ENCODE measurements at places on chromosomes 16 and 17. TPM values are rescaled to one million over a fixed set of nuclear protein-coding genes. Genes with fewer than 3 reads are reported as not detected.

DNA sequence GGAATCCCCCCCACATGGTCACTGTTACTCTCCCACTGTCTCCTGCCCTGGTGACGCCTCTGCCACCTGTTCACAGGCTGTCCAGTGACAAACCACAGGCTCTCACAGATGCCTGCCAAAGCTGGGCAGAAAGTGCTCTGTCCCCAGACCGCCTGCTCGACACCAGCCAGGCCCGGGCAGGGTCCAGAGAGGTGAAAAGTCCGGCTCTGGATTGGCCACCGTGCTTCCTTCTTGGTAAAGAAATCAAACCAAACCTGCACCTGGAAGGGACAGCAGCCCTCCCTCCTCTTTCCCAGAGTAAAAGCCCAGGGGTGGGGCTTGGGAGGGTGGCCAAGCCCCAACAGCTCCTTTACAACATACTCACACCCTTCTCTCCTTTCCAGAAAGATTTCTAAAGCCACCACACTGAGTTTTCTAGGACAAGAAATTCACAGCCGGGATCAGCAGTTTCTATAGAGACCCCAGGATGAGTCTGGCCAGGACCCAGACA, 6.2 kb downstream of the PCGF2 start:
- no peak for DNase-seq

CACNG5 gene
- total RNA-seq = not detected

DNA sequence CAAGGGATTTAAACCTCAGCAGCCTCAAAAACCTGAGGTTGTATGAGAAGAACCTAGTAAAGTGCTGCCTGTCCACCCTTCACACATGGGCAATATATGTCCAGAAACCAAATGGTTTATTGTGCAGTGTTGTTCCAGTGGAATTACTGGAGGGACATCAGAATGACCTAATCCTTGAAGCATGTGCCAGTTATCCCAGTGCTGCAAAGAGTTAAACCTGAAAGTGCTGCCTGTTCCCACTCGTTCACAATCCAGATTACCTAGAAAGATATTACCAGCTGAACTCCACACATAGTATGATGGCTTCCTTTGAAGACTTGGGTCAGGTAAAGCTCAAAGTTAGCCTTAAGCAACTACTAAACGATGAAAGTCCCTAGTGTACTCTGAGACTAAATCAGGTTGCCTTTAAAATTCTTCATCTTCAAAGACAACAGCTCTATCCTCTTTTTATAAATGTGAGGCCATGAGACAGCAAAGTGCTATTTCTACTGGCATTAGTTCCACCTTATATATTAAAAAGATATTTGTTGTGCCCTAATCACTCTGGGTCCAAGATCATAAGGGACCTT, 133.1 kb downstream of the SNX11 start:
- no peak for DNase-seq

- DNase-seq = peak; percentile 17
These were observed 2.3 kb downstream of the NUDT16L1 start for GRCh38 chr16:4695473-4696171.

LRRC75A gene
- total RNA-seq = 3.0 TPM

DNA sequence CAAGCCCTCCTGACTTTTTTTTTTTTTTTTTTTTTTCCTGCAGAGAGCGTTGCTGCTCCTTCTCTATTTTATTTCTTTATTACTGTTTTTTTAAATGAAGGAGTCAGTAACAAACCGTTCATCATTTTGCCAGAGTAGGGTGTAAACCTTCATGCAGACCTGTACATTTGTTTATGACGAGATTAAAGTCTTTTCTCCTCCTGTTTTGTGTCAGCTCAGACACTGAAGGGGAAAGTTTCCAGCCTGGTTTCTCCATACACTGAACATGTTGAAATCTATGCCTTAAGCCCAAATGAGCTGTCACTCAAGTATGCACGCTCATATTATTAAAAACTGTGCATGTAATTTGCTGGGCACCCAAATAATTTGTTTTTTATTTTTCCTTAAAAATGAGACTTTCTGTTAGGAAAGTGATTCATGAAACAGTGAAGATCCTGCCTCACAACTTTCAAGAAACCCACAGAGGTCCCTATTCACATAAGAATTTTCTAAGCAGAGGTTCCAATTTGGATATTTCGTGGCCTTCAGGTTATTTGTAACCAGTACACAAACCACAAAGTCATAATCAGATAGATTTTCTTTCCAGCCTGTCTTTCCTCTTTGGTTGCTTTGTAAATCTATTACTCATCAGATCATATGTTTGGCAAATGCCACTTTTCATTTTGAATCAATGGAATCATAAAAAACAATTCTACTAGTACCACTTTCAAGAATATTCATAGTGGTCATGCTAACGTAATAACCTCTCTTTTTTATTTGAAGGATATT, 700.3 kb downstream of the MAF start:
- no peak for DNase-seq

GRCh38 chr17:65147955-65148354, 10.8 kb downstream of the RGS9 start:
- DNase-seq = no peak

- no peak for DNase-seq
These were observed 9.7 kb upstream of the ITGB3 start for GRCh38 chr17:47243737-47244598.

DNA sequence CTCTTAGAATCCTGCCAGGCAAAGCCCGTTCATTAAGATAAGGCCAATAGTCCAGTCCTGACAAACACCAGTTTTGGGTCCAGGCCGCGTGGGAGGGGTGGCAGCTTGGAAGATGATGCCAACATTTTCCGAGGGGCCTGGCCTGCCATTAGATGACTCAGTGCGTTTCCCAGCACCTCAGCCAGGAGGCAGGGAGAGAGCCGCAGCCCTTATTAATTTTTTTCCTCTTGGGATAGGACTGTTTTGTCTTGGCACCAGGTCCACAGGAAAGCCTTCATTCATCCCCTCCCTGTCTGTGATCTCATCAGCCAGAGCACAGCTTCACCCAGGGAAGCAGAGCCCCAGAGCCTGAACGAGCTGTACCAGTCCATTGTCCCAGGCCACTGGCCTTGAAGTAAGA, 4.7 kb upstream of the NDEL1 start:
- no peak for DNase-seq

PRR15L gene
- not detected for total RNA-seq

KRTAP9-8 gene
- not detected for total RNA-seq

DNA sequence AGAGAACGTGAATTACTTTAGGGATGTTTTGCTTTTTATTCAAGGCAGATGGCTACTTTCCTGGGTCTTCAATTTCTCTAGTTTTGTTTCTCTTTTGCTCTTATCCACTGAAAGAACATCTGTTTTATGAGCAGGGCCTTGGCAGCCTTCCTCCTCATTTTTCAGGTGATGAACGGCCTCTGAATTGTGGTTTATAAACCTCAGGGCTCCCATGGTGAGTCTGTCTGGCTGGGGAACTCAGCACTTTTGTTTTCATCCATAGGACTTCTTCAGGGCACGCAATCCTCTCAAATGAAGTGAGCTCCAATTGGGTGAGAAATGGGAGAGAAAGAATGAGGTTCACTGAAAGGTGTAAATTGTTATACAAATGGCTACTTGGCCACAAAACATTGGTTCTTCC, 186.4 kb upstream of the ERCC4 start:
- DNase-seq = no peak

GRCh38 chr17:7281074-7281952, at the start of gene SLC2A4:
SLC2A4 (plus strand) TSS chr17:7281718; CDS start chr17:7281935, 217 bp downstream.
- DNase-seq = peak; percentile 89

PDE6G gene
- 42.8 TPM for total RNA-seq

- peak; percentile 83 for DNase-seq
These were observed 14.4 kb downstream of the HID1 start for GRCh38 chr17:74957935-74958740.

KRT16 gene
- total RNA-seq = not detected

DNA sequence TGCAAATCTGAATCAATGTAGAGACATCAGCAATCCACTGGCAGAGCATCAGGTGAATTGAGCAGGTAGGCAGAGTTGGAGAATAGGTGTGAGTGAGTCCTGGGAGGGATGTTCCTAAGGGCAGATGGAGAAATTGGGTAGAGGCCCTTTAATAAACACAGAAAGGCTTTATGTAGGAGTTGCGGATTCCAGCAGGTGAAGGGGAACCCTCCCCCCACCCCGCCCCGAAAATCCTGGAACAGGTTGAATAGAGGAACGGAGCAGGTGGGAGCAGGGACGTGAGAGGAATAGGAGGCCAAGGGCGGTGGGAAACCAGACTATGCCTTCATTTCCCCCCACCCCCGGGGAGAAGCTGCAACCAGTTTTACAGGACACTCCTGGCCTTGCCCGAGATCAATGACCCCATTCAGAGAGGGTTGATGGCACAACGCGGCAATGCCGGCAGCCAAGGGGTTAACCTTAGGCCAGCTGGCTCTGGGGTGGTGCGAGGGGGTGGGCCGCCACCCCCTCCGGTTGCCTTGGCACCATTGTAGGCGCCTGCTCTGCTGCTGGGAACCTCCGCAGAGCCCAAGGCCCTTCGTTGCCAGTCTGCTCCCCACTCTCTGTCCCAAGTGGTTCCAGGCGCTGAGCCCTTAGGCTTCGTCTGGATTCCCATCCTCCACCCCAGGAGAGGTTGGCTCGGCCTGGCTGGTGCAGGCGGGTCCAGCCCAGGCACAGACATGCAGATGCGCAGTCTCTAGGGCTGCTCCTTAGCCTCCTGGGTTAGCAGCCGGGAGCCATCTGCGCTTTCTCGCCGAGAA, 814 bp upstream of the RUNDC3A start:
- no peak for DNase-seq

ETV4 gene
- total RNA-seq = not detected

DNA sequence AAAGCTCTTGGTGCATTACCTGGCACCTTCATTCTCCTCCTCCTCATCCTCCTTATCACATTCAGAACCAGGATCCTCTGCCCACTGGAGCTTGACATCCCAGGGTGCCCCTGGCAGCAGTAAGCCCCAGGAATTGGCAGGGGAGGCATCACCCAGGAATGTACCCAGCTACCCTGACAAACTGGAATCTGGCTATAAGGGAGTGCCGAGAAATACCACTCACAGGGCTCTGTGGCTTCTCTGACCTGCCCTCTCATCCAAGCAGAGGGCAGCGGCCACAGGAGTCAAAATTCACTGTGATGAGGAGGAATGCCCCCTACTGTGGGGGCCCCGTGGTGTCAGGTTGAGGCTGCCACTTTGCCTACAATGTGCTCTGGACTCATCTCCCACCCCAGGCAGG, 19.6 kb downstream of the MPP3 start:
- no peak for DNase-seq

GRCh38 chr16:87231295-87231694, 85.9 kb downstream of the C16orf95 start:
- no peak for DNase-seq

All from natural killer cell (primary cell).